ENCODE measurements at places on chromosomes 4 and X.

DNA sequence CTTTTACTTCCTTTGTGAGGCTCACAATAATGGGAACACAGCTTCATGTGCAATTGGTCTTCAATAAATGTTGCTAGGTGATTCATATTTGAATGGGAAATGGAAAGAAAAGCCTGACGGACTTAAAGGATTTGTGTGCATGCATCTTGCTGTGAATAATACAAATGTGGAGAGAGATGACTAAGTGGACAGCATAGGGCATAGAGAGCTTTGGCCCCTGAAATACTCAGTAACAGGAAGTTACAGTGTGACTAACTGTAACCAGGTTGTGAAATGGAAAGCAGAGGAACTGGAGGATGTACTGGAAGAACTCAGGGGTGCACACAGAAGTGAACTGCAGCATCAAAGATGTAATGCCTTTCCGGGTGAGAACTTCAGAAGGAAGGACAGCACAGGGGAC, 206.7 kb downstream of the MGST2 start:
- DNase-seq = no peak

DNA sequence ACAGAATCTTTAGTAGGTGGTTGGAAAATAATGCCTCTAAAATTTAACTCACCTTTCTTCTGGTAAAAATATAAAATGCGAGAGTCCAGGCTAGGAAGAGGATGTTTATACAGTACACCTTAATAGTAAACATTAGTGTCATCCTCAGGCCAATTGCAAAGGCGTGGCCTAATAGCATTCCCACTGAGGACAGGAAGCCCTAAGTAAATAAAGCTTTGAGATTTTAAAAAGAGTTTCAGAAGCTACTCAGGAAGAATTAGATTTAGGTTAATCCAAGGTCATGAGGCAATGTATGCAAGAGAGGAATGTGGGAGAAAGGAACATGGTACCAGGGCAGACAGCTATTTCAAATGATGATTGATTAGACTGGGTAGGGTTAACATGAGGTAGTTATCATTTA, 49.5 kb downstream of the RPGR start:
- DNase-seq = no peak

- no peak for DNase-seq
Observed at GRCh38 chrX:10482708-10483107, 137.7 kb downstream of the MID1 start.

DNA sequence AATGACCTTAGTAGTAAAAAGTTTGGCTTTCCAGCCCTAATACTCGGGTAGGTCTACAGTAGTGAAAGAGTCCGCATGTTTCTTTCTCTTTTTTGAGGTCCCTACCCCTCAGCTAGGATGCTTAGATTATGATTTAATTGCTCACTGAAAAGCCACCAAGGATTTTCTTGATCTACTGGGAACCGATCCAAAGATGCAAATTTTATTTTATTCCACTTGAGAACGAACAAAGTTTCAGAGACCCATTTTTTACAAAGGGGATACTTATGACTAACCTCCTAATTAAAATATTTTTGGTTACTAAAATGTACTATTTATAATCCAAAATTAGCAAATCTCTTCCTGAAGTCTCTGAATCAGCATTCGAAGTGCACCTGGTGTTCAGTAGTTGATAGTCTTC, 14.3 kb upstream of the PDHA2 start:
- no peak for DNase-seq

DNA sequence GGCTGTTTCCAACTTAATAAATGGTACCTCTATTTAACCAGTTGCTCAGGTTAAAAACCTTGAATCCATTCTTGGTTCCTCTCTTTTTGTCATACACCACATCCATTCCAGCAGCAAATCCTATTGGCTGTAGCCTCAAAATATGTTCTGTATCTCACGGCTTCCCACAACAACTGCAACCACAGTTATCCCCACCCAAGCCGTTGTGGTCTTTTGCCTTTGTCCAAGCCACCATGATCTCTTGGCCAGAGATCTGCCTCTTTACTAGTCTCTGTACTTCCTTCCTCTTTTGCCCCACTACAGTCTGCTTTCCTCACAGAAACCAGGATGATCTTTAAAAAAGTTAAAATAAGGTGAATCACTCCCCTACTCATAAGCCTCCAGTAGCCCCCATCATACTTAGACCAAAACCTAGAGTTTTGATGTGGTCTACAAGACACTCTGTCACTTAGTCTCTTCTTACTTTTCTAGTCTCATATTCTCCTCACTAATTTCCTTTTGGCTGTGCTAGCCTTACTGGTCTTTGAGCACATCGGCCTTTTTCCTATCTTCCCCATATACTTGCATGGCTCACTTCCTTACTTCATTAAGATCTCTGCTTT, 10.3 kb downstream of the MAOA start:
- DNase-seq = no peak

DNA sequence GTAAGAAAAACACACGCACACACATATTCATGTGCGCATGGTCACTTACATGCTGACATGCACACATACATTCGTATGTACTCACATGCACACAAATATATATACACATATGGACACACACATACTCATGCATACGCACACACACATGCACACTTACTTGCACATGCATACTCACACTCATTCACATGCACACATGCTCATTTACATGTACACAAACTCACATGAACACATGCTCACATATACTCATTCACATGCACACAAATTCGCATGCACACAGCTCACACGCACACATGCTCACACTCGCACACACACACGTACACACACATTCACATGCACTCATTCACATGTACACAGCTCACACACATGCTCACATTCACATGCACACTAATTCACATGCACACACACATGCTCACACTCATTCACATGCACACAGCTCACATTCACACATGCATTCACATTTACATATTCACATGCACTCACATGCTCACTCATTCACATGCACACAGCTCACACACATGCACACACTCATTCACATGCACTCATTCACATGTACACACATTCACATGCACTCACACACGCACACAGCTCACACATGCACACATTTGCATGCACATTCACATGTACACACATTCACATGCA, 276.1 kb downstream of the DHRSX start:
- no peak for DNase-seq

Data from central memory CD4-positive, alpha-beta T cell (primary cell).